ENCODE measurements at places on chromosomes 4 and X.

DNA sequence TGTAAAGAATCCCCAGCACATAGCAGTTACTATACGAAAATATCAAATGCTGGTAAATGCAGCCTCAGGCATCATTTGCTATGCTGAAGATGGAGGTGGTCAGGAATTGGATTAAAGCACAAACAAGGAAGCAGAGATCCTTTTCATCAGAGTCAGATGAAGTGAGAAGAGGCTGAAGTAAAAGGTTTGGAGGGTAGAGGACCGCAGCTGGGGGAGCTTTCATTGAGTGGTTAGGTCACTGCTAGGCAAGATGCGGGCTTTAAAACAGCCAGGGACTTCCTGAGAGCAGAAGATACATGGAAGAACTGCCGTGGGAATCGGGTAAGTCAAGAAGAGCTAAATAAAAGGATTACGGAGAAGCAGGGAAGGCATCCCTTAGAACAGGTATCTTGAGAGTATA is 351.4 kb downstream of the UNC5C start:
- DNase-seq: no peak

- no peak for DNase-seq
These were observed 927.1 kb downstream of the C4orf33 start for GRCh38 chr4:130023088-130023487.

DNA sequence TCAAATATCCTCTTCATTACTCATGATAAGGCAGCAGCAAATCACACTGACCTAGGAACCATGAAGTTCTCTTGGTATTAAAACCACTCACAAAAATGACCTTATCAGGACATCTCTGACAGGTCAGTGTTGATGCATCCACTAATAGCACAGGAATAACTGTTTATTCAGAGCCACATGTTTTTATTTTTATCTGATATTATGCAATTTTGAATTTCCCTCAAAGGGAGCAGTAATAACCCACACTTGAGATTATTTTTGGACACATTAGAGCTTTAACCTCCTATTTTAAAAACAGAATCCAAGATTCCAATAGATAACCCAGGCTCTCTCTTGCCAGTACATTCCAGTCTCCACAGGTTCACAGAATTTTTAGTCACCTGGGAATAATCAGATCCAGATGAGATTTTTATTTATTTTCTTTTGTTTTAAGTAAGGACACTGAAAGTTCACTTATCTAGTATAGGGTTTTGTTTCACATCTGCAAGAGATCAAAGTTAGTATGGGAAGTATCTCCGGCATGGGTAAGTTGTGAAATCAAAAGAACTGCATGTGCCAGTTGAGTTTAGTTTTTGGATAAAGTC is 36.3 kb upstream of the MYOZ2 start:
- peak; percentile 71 for DNase-seq

DNA sequence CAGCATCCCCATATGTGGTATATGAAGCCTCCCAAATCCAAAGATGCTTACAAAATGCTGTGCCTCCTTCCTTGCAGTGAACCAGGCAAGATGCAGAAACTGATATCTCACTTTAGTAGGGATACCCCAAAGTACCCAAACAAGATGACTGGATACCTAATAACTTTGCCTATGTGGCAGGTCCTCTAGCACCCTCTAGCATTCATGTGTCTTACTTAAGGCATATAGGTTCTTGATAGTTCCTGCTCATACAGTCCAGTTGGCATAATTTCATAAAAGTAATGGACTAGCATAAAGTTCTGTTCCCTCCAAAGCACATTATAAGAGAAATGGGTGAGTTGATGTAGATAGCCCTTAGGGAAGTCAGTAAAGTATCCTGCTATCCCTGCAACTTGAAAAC is 36.8 kb upstream of the SPP1 start:
- DNase-seq: no peak

GRCh38 chr4:123802082-123802645 is 405.6 kb downstream of the SPRY1 start:
- no peak for DNase-seq

DNA sequence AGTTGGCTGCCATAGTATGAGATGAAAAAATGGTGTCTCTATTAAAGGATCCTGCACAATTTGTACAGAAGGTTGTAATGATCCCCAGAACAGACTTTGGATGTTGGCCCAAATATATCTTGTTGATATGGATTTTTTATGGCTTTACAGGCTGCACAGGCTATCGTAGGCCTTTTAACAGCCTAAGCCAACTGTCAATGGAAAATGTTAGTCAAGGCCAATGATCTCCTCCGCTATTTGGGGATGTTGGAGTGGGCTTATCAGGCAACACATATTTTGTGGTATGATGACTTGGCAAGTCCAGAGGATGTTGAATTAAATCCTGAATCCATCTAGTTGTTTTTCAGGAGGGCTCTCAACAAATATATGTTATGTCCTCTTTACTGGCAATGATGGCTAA is 42.1 kb downstream of the ZCCHC13 start:
- DNase-seq: no peak

DNA sequence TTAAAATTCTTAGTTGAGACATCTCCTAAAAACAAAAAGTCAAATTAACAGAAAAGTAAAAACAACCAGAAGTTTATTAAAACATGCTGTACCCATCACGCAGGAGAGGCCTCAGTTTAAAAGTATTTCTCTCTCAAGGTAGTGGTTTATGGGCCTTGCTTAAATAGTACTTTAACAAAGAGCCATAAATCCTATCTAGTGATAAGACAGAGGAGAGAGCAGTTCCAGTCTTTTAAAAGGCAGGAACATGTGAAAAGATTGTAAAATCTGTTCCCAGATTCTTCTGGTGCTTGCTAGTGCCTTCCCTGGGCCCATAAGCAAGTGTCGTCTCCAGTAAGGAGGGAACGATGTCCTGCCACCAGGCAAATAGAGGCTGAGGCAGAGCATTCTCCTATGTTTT is 476.3 kb upstream of the ADGRL3 start:
- no peak for DNase-seq

- no peak for DNase-seq
These were observed 104.6 kb upstream of the GRID2 start for GRCh38 chr4:92199135-92199534.

DNA sequence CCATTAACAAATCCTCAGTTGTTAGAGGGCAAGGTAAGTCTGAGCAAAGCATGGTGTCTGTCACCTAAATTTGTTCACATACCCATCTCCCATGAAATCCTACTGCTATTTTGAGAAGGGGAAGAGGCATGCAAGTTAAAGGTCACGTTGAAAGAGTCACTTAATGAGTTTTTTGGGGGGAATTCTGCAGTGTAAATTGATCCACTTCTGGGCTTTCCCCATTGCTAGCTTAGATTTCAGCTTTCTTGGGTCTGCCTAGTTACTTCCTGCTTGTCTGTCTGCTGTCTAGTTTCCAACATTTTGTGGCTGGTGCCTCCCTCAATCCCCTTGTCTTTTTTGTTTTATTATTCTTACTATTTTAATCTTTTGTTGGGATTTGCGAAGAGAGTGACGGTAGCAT is 32.0 kb downstream of the CEP135 start:
- no peak for DNase-seq

DNA sequence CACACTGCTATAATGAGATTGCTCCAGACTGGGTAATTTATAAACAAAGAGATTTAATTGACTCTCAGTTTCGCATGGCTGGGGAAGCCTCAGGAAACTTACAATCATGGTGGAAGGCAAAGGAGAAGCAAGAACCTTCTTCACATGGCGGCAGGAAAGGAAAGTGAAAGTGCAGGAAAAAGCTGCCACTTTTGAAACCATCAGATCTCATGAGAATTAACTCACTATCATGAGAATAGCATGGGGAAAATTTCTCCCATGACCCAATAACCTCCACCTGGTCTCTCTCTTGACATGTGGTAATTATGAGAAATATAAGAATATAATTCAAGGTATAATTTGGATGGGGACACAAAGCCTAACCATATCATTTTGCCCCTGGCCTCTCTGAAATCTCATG is 884.2 kb downstream of the GLUD2 start:
- no peak for DNase-seq

DNA sequence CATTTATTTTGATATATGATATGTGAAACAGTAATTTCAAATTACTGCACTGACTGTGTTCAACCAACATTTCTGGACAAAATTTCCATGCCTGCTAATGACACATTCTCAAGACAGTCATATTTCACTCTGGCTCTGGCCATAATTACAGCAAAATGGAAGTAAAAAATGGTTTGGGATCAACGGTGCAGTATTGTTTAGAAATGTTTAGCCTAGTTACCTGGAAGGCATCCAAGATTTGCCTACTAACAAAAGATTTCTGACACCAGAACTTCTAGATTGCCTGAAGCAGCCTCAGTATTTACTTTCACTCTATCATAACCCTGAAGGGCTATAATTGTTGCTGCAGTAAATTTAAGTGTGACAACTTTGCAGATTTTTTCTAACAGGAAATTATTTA is 416.3 kb downstream of the PCDH10 start:
- DNase-seq: peak; percentile 61

- DNase-seq: no peak
These were observed 539.7 kb upstream of the GRID2 start for GRCh38 chr4:91764085-91764484.

GRCh38 chr4:150822407-150822806 is 192.7 kb downstream of the LRBA start:
- DNase-seq: no peak

DNA sequence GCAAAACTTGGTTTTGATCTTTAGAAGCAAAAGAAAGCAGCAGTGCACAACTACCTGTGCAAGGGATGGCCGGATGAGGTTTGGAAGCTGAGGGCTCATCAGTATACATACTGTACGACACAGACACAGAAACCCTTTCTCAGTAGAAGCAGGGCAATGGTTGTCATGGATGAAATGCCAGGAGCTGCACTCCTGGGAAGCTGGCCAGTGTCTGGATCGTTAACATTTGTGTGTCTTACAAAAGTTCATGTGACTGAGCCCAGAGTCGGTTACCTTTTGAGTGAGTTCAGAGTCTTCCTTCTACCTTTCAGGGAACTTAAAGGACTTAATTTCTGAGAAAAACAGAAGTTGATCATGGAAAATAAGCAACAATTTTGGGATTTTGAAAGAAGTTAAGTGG is 230.3 kb downstream of the APBB2 start:
- no peak for DNase-seq

DNA sequence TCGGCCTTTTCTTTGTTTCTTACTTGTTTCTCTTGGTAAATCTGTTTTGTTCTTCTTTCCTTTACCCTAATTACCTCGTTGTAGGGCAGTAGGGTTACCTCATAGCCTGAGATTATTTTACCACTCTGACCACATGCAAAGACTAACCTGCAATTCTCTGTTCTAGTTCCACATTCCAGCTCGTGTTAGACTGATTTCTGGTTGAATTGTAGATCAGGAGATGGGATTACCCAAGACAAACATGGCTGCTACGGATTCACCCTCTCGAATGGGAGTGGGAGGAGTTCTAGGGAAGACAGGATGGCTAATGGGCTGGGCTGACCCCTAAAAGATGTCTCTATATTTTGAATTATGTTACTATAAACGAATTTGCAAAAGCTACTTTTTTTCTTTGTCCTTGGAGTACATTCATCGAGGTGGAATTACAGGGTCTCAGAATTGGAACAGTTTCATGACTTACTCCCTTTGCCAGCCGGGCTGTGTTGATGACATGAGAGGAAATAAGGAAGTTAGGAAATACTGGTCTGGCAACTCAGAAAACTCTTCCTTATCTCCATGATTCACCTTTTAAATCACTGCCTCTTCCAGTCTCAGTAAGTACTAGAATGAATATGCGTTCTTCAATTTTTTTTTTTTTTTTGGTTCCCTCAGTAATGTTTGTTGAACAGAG is 36.7 kb upstream of the FBXW7 start:
- DNase-seq: peak; percentile 7

DNA sequence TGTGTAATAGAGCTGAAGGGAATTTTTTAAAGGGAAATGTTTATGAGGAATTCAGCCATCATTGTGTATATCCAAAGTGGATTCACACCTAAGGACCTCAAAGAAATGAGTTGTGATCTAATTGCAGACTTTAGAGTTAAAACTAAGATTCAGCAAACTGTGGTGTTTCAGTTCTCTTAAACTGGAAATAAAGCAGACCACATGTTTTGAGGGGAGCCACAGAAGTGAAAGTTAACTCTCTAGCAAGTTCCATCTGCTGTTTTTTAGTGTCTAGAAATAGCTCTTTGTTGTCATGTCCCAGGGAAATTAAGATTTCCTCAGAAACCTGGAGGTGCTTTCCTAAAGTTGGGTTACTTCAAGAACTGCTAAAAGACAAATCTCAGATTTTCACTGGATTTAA is 97.3 kb upstream of the DDX3X start:
- no peak for DNase-seq

DNA sequence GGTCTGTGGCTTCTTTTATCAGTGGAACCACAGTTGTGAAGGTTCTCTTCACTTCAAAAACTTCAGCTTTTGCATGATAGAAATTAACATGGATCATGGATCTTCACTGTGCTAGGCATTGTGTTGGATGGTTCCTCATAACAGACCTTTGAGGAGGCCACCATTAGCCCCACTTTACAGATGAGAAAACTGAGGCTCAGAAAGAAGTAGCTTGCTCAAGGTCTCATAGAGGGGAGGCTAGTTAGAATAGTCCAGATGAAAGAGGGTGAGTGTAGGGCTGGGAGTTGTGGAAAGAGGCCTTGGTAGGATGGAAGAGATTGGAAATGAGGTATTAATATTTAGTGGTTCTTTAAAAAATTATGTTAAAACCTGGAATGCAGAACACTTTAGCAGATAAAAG is 2.6 kb downstream of the TSR2 start:
- no peak for DNase-seq

DNA sequence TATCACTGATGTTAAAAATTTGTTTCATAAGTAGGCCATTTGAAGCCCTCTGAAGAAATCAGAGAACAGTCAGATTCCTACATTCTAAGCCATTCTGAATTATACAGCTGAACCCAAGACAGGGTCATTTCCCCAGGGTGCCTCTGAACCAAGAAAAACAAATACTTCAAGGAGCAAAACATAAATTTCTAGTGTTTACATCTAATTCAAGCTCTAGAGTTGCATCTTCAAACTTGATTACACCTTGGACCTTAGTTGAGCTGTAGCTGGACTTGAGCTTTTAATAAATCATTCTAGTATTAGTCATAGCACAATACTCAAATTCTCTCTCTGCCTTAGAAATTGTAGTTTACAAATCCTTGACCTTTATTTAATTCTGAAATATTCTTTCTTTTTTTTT is 87.6 kb upstream of the IL15 start:
- DNase-seq: peak; percentile 1

GRCh38 chr4:152255437-152255836 is 280.5 kb downstream of the FBXW7 start:
- DNase-seq: peak; percentile 42

- no peak for DNase-seq
These were observed 57.0 kb upstream of the GBA3 start for GRCh38 chr4:22635692-22636091.

DNA sequence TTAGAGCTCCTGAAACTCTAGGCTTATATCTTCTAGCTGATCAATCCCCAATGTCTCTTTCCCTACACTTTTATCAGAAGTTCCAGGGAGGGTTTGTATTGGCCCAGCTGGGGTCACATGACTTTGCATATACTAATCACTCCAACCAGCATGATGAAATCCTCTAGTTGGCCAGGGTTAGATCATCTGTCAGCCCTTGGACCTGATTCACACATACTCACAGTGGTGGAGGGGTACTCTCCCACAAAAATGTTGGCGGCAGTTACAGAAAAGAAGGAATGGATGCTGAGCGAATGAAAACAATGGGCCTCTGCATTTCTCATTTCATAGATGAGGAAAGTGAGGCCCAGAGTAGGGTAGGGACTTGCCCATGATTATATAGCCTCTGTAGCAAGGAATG is 151.1 kb downstream of the PJA1 start:
- peak; percentile 7 for DNase-seq

All from HCEC 1CT (cell line).